ENCODE measurements at places on chromosomes 12 and 14.

DNA sequence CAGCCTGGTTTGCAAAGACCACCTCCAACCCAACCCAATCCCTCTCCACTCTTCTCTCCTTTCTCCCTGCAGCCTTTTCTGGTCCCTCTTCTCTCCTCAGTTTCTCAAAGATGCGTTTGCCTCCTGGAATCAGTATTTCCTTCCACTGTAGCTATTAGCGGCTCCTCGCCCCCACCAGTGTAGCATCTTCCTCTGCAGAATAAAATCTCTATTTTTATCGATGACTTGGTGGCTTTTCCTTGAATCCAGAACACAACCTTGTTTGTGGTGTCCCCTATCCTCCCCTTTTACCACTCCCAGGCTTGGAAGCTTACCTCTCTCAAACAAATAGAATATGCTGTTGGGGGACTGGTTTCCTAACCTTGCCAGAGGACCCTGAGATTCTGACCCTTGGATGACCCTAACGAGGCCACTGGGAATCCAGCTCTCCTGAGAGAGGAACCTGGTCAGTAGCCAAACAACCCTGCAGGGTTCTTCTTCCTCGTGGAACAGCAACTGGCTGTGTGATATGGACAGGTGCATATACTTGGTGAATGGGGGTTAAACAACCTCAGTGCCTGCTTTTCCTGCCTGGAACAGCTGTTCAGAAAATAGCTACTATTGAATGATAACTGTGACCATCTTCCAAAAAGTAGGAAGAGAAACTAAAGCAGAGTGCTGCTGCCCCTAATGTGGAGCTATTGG lies 4.4 kb downstream of the WNT1 start:
- DNase-seq: no peak

DNA sequence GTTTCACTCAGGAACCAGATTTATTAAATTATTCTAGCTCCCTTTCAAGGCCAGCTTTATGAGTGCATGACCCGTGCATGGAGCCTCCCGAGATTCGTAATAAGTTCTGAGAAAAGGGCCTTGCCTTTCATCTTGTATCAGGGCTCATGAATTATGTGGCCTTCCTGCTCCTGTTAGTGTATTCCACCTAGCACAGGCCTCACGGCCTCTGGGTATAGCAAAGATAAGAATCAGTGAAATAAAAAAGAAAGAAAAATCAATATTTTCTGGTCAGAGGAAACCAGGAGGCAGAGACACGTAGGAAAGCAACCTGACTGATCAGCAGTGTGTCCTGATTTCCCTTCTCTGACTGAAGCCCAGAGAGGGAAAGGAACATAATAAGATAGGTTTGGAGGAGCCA lies 111.4 kb downstream of the SLC35F4 start:
- no peak for DNase-seq

- DNase-seq: no peak
Observed at GRCh38 chr14:74824997-74825396, 50.9 kb downstream of the PROX2 start.

- no peak for DNase-seq
Observed at GRCh38 chr12:67019070-67019469, 250.1 kb upstream of the CAND1 start.

DNA sequence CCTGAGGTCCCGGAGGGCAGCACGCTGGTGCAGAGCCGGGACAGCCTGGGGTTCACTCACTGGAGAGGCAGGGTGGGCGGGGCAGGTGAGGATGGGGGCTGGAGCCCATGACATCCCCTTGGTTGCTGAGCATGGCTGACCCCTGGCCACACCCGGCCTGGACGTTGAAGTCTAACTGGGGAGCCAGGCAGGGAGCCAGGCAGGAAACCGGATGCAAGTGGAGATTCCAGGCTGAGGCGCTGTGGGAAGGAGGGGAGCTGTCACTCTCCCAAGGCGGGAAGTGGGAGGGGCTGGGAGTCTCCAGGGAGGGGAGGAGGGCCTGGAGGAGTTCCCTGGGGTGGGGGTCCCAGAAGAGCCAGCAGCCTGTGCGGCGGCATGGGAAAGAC lies 7.7 kb upstream of the INF2 start:
- peak; percentile 79 for DNase-seq
